ENCODE measurements at places on chromosomes 16 and 17.

DNA sequence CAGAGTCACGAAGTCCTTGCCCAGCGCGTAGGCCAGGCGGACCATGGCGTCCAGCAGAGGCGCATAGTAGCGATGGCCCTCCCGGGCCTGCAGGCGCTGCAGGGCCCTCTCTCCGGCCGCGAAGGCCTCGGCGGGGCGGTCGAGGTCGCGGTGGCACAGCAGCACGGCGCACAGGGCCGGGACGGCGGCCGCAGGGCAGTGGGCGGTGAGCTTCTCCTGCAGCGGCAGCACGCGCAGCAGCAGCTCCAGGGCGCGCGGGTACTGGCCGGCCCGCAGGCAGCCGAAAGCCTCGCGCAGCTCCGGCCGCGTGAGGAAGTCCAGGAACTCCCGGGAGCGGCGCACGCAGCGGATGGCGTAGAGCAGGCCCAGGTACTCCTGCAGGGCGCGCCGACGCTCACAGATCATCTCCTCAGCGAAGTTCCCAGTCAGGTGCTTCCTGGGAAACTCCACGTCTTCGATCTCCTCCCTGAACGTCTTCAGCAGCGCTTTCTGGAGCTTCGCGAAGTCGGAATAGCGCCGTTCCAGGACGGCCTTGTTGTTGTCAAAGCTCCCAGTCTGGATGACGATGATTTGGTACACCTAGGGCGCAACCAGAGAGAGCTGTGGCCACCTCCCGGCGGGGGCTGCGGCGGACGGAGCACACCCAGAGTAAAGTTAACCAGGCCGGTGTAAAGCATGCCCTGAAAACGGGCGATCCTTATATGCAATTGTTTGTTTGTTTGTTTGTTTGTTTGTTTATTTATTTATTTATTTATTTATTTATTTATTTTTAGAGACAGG, 7.4 kb downstream of the SNX20 start:
- DNase-seq: no peak

- no peak for DNase-seq
These were observed at the start of gene MMP2 for GRCh38 chr16:55478827-55479429. MMP2 (plus strand) TSS chr16:55479198; CDS start chr16:55479480, 282 bp downstream.

GRCh38 chr17:7889166-7889955, 772 bp downstream of the CHD3 start:
- peak; percentile 95 for DNase-seq

DNA sequence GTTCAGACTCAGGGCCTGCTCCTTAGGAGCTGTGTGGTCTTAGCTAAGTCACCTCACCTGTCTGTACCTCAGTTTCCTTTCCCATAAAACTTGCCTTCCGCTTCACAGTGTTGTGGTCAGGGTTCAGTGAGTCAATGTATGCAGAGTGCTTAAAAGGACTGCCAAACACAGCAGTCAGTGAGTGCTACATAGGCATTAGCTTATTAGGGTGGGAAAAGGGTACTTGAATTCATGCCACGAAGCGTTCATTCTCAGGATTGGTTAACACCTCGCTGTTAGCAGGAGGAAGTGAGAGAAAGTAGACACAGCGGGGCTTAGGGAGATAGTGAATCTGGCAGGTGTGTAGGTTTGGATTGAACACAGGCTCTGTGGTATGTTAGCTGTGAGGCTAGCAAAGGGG, 155.2 kb downstream of the SHISA9 start:
- DNase-seq: no peak
